Gastroesophageal sphincter (tissue), 4 donors: ENCODE measurements at places on chromosomes 1 and 21. TPM values are rescaled to one million over a fixed set of nuclear protein-coding genes. Genes with fewer than 3 reads are reported as not detected.

- ATAC-seq, result no peak
Observed at GRCh38 chr1:210428696-210429095, 100.0 kb downstream of the HHAT start.

- no peak for ATAC-seq
Observed at GRCh38 chr1:46405724-46406123, 11.6 kb downstream of the FAAH start.

- ATAC-seq, result no peak
Observed at GRCh38 chr1:20666804-20667203, 5.6 kb upstream of the DDOST start.

DNA sequence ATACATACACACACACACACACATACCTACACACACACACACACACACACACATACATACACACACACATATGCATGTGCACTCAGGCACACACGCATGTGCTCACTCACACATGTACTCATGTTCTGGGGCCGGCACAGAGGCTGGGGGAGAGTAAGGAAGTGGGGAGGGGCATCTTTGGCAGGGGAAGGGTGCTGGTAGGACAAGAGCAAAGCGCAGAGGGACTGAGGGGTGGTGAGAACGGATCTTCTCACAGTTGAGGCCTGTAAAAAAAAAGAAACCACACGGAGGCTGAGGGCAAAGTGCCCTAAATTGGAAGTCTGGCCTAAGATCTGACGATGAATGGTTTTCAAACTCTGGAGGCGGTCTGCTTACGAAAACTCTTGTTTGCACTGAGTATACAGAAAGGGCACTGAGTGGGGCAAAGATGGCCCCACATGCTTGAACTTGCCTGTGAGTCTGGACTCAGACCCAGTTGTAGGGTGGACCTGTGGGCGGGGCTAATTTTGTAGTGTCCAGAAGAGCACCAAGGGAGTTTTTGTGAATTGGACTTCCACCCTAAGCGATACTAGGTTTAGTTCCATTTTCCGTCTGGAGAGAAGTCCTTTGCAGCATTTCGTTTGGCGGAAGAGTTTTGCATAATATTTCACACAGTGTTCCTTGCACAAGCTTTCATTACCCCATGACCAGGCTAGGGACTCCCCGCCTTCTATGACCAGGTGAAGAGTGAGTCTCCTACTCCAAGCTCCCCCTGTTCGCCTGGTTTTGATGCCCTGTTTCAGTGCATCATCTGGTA, 79.3 kb upstream of the LYST start:
- ATAC-seq, result peak; percentile 16

C1QC gene
- total RNA-seq, result 83.6 TPM

DNA sequence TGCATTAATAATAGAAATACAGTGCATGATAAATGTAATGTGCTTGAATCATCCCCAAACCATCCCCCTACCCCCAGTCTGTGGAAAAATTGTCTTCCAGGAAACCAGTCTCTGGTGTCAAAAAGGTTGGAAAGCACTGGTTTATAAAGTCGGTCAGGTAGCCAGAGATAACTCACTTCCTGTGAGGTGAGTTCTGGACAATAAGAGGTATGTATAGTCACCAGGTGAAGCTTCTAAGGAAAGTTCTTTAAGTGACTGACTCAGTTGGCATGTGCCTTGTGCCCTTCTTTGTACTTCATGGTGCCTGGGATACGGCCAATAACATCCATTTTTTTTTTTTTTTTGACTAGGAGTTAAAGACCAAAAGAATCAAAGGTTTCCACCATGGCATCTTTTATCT, 103.7 kb downstream of the GPATCH2 start:
- no peak for ATAC-seq

DNA sequence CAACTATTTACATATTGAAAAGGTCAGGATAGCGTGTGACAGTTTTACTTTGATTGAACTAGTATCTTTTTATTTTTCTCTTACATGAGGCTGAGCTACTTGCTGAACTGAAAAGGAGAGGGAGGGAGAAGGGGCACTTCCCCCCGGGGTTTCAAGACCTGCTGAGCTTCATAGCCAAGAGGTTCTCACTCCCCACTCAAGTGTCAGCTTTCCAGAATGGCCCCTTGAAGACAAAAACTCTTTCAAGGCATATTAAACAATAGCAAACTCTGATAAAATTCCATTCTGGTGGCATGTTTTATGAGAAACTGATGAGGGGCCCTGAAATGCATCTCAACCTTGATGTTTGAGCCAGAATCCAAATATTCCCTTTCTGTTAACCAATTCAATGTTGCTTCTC, 143.0 kb downstream of the KAZN start:
- ATAC-seq, result no peak

- no peak for ATAC-seq
Observed at GRCh38 chr1:201190624-201191051, at the start of gene IGFN1. Gene IGFN1 (plus strand): TSS chr1:201190824. CDS start chr1:201193294, 2,470 bp downstream.

NEGR1 gene
- total RNA-seq, result 62.3 TPM

DNA sequence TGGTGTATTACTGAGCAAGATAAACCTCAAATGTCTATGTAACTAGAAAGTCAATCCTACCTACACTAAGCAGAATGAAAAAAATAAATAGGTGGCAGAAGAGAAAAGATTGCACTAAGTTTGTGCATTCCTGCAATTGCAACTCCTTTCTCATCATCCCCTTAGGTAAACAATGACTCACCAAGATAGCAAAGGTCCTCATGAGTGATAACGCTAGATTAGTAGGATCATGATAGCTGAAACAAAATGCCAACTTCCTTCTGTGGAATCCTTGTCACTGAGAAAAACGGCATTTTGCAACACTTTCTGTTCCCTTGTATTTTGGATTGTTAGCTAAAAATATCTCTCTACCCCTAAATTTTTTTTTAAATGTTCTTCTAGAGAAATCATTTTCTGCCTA, 20.0 kb upstream of the FCER1A start:
- ATAC-seq, result no peak

DNA sequence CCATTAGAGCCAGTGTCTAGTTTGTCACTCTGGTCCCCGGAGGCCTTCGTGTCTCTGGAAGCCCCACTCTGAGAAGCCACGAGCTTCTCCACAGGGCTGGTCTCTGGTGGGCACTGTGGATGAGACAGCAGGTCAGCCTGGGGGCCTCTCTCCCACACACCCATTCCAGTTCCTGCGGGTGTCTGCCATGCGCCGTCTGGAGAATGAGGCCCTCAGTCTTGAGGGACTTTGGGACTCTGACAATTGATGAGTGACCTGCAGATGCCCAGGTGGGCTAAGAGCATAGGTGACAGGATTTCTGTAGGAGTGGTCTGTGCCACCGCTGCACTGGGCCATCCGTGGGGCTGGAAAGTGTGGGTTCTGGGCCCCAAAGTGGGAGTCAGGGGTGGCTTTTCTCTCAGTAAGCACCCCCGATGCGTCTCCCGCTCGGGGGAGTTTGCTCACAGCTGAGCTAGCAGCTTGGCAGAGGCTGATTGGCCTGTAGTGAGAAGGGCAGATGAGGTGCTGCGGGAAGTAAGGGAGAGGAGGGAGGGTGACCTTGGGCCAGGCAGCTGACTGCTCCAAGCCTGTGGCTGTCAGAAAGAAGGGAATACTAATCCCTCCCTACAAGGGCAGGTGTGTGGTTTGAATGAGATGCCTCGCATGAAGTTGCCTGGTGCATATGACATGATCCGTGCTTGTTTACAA, 26.4 kb downstream of the LHX4 start:
- no peak for ATAC-seq

DNA sequence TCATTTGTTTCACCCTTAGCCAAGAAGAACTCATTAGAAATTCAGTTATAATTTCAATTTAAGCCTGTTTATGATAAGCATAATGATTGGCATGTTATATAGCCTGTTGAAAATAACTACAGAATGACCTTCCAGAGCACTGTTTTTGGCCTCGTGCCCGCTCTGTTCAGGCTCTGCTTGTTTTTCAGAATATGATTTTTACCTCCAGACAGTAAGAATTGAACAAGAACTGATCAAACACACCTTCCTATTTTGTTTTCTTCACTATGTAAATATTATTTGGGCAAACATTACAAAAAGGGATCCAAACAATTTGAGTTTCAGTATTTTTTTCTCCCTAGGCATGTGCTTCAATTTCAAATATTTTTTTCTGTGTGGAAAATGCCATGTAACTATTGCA, 48.1 kb upstream of the ANGPTL1 start:
- no peak for ATAC-seq

DNA sequence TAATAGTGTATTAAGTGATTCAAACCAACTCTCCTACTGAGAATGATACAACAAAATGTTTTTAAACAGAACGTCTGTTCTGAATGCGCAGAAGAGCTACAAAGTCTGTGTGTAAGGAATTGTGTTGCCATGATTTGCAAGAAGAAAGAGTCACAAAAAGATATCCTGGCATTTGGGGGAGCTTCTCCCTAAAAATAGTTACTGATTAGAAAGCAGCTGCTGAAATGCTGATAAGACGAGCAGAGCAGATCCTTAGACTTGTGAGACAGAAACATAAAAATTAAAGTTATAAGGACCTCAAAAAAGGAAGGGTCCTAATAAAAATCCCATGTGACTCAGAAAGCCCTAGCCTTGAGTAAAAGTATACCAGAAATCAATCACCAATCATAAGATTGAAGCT, 54.9 kb upstream of the CRB1 start:
- ATAC-seq, result no peak

KRTAP19-1 gene
- total RNA-seq, result not detected

GJB4 gene
- not detected for total RNA-seq

GRCh38 chr1:2376261-2376741, 15.1 kb downstream of the MORN1 start:
- no peak for ATAC-seq

DNA sequence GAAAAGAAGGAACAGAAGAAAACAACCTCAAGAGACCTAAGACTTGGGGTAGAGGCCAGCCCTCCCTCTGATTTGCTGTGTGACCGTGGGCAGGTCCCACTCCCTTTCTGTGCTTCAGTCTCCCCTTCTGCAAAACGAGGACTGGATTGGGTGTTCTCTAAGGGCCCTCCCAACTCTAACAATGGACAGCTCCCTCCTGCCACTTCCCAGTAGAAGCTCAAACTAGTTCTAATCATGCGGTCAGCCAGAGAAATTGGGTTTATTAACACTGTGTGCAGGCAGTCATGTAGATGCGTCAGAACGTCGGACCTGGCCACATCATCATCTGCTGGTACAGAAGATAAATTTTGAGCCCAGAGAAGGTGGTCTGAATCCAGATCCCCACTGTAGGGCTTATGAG, 1.6 kb upstream of the PADI4 start:
- ATAC-seq, result no peak

MASP2 gene
- total RNA-seq, result 0.13 TPM

GRCh38 chr1:14479865-14480264, 118.6 kb upstream of the KAZN start:
- no peak for ATAC-seq

- ATAC-seq, result no peak
Observed at GRCh38 chr21:34968414-34969333, 80.4 kb downstream of the RUNX1 start.

GRCh38 chr1:40059960-40060750, 19.6 kb downstream of the CAP1 start:
- ATAC-seq, result no peak

GRCh38 chr1:94743862-94744261, 76.3 kb upstream of the SLC44A3 start:
- ATAC-seq, result no peak

GRCh38 chr21:18350216-18350615, 53.4 kb downstream of the TMPRSS15 start:
- no peak for ATAC-seq

BATF3 gene
- 0.31 TPM for total RNA-seq

HUNK gene
- total RNA-seq, result 1.1 TPM

GRCh38 chr1:32208891-32209328, at the start of gene DCDC2B:
Gene DCDC2B (plus strand): TSS chr1:32209089. CDS start chr1:32209094, 5 bp downstream.
- no peak for ATAC-seq

SHCBP1L gene
- total RNA-seq, result not detected

CD247 gene
- total RNA-seq, result 0.31 TPM

DNA sequence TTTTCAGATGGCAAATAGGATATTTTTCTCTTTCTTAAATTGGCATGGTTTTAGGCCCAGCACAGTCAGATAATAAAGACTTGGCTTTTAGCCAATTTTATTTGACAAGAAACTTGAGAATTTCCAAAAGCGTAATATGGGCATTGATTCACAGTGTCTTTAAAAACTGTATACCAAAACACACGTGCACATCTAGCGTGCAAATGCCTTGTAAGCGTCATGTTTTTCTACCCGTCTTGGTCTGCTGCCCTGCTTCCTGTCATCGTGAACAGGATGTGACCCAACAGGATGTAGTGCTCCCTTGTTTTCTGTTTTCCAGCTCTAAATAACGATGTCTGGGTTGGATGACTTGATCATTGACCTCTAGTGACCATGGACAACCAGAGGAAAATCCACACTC, 24.7 kb upstream of the SLC44A3 start:
- no peak for ATAC-seq

ADAMTS1 gene
- total RNA-seq, result 74.4 TPM

GRCh38 chr1:48652334-48652733, 124.4 kb downstream of the BEND5 start:
- no peak for ATAC-seq

CLCA4 gene
- not detected for total RNA-seq

DNA sequence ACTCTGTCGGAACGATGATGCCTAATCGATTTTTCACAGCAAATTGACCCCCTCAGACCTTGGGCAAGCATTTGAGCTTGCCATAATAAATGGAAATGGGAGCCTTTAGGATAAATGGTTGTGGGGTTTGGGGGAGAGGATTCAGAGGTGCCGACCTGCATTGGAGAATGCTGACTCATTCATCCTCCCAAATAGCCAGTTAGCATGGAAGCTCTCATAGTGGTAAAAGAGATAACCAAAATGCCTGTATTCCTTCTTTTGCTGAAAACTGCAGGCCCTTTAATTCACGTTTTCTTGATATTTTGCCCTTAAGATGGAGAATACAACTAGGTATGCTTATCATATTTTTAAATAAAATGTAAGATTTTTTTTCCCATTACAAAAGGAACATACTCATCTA, 392.6 kb upstream of the DEPDC1 start:
- ATAC-seq, result no peak

DNA sequence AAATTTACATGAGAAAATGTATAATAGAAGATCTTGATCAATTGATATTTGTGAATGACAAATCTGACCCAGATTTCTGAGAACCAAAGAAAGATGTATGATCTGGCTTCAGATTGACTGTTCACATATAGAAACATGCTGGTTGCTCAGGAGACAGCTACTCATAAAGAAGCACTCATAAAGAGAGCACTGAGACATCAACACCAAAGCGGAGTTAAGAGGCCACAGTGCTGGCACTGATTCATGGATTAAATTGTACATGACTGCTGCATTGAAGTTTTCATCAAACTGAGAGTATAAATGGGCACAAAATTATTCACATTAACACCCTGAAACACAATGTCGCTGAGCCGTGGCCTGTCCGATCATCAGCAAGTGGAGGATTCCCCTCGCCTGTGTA, 46.2 kb downstream of the SH3GLB1 start:
- ATAC-seq, result no peak

PLEKHA6 gene
- 10.0 TPM for total RNA-seq

DNA sequence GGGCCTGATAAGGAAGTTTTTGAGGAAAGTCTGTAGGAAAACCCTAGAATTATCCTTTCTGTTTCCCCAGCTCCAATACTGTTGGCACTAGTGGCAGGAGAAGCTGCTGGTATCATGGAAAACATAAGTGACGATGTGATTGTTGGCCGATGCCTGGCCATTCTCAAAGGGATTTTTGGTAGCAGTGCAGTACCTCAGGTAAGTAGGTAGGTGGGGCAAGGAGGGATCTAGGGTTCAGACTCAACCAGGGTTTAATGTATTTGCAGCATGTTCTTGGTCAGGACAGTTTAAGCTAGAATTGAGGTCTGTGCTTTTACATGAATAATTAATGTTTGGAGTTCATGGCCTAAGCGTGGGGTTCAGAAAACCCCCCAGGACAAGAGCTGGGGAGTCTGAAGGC, 62.1 kb downstream of the KDM1A start:
- no peak for ATAC-seq
